ENCODE measurements at places on chromosomes 16 and 17.

GRCh38 chr17:19933221-19933620 is 44.4 kb downstream of the AKAP10 start:
- DNase-seq, result no peak

DNA sequence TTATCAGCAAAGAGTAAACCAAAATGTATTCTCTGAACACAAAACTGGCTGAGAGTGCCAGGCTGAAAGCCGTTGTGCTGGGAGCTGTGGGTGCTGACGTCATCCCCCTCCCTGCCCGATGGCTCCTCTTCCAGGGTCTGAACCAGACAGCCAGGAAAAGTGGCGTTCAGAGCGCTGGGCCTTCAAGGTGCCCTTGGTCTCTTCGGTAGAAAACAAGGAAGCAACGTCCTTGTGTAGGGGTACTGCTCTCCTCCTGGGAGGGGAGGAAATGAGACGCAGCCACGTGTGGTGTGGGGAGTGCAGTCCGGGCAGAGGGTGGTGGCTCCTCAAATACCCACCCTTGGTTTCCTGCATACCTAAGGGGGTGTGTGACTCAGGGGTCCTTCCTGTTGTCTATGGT is 394.7 kb downstream of the SEC14L1 start:
- no peak for DNase-seq

DNA sequence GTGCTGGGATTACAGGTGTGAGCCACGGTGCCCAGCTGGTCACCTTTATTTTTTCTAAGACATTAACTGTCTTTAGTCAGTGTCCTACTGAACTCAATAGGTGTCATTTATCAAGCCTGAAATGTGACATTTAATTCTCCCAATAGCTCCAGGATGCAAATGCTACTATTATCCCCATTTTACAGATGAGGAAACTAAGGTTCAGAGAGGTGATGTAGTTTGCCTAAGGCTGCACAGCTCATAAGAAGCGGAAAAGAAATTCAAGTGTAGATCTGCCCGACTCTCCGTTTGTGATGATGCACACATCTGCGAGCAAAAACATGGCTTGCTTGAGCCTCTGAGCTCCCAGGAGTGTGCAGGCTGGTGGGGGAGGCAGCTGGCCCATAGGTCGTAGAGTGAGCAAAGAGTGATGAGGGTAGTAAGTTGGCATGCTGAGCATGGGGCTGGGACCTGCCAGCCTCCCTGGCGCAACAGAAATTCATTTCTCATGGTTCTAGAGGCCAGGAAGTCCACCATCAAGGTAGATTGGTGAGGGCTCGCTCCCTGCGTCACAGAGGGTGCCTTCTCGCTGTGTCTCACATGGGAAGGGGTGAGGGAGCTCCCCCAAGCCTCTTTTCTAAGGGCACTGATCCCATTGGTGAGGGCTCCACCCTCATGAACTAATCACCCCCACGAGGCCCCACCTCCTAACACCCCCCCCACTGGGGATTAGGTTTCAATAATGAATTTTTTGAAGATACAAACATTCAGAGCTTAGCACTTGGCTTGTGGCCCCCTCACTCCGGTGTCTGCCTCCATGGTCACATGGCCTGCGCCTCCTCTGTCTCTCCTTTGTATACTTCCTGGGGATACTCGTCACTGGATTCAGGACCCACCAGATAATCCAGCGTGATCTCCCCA is 141.5 kb upstream of the PLCG2 start:
- no peak for DNase-seq

DNA sequence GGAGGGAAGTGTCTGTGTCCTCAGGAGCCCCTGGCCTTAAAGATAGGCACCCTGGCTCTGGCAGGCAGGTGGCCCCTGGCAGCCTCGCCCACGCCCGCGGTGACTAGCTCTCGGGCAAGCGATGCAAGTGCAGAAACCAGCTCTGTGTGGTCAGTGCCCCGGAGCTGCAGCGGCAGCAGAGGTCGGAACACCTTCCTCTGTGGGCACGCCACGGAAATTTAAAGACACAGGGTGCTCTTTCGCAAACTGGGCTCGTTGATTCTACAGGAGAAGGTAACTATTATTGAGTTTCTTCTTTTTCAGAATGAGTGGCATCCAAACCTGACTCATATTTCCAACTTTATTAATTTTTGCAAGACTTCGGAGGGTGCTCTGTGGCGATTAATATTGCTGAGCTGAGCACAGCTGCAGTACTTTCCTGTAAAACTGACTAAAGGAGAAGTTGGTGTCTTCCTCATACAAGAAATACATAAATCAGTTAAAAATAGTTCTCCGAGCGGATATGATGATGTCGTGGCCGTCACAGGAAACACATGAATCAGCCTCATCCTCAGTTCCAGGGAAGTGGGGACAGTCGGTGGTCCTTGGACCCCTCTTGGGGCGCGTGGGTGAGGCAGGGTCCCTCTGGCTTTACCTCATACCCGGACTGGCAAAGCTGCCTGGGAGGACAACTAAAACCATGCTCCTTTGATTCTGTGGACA is 120.2 kb downstream of the METRNL start:
- DNase-seq, result peak; percentile 64

- peak; percentile 74 for DNase-seq
Observed at GRCh38 chr17:80261159-80261894, 675 bp downstream of the RNF213 start.

GRCh38 chr16:30677931-30678585 is 19.8 kb downstream of the FBRS start:
- DNase-seq, result no peak

DNA sequence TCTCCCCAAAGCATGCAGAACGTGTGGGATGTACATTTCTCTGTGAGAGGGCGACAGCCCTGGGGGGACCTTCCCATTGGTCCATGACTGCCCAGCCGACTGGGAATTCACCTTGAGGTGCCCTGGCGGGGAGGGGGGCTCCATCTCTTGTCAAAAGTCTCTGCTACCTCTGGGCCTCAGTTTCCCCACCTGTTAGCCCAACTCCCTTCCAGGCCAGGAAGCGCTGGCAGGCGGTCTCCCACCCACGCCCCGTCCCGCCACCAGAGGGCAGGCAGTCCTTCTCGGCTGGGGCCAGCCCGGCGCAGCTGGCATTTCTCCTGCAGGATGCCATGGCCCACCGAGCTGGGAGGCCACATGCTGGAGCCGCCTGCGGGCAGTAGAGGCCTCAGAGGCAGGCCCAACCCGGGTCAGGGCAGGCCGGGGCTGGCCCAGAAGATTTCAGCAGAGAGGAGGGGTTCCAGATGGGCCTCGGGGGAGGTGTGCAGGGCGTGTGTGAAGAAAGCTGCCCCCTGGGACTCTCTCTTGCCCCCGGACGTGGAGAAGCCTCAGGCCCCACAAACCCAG is 16.6 kb downstream of the CD7 start:
- DNase-seq, result peak; percentile 68

DNA sequence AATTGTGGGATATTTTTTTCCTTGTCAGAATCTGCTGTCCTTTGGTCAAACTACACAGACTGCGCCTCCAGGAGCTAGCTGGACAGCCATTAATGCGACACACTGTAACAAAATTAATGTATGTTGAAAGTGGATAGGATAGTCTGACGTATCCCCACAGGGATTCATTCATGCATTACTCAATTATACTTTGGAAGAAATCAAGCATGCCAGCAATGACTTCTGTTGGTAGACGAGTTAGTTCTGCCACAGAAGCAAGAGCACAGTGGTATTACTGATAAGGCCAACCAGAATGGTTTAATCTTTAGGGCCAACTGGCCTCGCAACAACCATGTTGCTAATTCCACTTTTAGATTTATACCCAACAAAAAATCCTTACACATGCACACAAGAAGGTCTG is 106.4 kb upstream of the TOB1 start:
- no peak for DNase-seq

GRCh38 chr16:813204-813915 is 12.8 kb upstream of the GNG13 start:
- DNase-seq, result peak; percentile 20

DNA sequence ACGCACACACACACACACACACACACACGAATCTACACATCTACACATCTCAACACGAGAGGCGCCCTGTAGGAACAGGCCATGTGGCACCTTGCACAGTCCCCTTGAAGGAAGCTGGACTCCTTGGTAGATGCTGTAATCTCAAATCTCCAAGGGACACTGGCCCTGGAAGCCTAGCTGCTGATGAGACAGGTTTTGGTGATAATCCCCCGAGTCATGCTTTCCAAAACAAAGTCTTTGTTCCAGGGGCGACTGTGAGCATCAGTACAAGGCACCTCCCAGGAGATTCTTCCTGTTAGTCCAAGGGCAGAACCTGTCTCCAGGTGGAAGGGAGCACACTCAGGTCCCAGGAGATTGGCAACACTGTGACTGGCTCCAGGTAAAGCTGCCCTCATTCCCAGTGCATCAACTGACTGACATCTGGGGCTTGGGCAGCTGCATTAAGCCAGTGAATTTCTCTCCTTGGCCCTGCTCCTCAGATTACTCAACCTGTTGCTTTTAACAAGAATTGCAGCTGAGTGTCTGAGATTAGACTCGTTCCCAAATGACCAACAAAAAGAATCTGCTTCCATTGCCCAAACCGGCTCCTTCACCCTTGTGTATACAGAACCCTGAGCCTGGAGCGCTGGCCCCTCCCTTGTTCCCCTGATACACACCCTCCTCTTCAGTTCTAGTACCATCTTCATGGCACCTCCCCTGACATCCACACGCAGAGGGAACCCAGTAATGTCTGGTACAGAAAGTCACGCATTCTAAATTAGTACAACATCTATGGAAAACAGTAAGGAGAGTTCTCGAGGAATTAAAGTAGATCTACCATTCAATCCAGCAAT is 13.9 kb upstream of the TNRC6C start:
- DNase-seq, result no peak

DNA sequence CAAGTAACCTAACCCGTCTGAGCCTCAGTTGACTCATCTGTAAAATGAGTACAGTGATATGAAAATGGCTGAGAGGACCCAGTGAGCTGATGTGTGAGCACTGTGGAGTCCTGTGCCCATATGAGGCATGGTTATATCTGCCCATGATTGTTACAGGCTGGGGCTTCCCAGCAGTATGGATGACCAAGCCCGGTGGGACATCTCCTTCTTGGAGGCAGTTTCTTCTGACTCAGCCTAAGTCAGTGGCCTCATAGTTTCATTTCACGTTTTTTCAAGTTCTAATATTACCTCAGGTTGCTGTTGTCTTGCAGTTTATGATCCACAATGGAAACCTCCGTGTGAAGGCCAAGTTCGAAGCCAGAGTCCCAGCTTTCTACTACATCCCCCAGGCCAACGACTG is 4.8 kb downstream of the ADAP2 start:
- DNase-seq, result no peak

DNA sequence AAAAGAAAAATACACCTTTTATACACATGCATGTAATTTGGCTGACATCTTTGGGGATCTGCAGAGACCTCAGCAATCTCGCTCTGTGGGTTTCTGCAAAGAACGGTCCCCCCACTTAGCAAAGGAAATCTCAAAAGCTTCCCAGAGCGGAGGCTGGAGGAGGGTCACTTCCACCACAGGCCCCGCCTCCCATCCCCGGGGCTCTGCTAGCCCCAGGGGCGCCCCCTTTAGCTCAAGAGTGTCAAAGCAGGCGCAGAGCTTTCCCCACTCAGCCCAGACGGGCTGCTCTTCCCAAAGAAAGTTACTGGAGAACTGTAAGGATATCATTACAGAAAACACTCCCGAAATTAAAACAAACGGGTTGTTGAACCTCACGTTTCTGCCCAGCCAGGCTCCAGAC is 11.4 kb downstream of the SLC13A5 start:
- peak; percentile 19 for DNase-seq

- no peak for DNase-seq
Observed at GRCh38 chr16:68235108-68235886, 630 bp downstream of the ESRP2 start.

DNA sequence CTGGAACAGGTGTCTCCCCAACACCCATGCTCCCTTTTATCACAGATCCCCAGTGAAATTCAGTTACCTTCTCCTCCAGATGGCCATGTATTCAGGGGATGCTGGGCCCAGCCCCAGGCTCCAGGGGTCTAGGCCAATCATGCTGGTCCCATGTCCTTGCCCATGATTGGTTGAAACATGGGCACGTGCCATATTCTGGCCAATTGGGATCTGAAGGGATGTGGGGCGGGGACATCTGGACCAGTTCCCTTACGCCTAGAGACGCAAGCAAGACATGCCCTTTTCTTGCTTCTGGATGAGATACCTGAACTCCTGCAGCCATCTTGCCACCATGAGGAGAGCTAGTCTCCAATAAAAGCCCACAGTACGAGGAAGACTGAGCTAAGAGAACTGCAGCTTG is 31.0 kb upstream of the ST6GALNAC1 start:
- DNase-seq, result no peak

GRCh38 chr17:67491009-67491680 is 114.1 kb downstream of the PITPNC1 start:
- DNase-seq, result no peak

DNA sequence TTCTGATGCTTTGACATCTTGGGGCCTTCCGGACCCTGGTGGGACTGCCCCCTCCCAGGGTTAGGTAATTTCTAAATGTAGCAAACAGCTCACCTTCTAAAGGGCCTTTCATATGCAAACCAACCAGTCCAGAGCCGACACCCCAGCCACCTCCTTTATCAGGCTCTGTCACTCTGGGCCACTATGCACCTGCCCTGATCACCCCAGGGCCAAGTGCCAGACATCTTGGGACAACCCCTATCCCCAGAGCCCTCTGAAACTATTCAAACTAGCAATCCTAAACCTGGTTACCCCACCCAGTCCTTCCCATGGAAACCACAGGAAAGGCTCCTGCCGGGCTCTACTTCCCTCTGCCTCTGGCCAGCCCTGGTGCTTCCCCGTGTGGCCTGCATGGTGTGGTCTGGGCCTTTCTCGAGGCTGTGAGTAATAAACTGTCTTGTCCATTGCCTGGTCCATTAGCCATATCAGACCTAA is 91.2 kb upstream of the TNRC6C start:
- peak; percentile 44 for DNase-seq

Data from CD4-positive, alpha-beta T cell treated with Interleukin-4 for 1 hour (primary cell).